ENCODE measurements at places on chromosomes 16 and 17.
A peak's percentile ranks its signal among the peaks of the same experiment; 100 is the strongest.

GRCh38 chr16:47986031-47986430, 169.8 kb downstream of the ABCC12 start:
- no peak for DNase-seq

- DNase-seq: no peak
Measured at GRCh38 chr17:41629826-41630670, 5.7 kb upstream of the KRT17 start.

DNA sequence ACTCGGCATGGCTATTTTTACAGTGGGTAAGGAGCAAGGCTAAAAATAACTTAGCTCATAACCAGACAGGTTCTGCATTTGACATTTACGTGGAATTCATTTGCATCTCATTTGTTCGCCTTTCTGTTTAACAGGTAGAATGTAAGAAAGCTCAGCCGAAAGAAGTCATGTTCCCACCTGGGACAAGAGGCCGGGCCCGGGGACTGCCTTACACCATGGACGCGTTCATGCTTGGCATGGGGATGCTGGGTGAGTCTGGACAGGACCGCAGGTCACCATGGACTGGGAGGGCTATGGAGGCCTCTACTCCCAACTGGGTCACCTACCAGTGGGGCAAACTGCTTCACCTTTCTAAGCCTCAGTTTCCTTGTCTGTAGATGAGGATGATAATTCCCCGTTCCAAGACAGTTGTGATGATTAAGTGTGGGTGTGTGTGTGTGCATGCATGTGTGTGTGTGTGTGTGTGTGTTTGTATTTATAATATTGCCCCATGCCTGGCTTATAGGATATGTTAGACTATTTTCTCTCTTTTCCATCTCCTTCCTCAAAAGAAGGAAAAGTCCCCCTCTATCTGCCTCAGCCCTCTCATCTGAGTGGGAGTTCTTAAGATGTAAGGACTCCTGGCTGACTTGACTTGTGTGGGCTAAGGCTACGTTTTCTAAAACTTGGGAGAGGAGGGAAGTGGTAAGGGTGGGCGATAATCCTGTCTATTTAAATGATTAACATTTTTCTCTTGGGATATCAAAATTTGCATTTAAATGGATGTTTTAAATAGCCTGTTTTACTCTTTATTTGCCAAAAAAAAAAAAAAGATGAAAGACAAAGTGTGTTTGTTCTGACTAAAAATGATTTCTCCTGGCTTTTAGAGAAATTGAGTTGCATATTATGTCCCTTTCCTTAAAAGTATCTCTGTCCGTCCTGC, 129.0 kb downstream of the CCDC182 start:
- no peak for DNase-seq

DNA sequence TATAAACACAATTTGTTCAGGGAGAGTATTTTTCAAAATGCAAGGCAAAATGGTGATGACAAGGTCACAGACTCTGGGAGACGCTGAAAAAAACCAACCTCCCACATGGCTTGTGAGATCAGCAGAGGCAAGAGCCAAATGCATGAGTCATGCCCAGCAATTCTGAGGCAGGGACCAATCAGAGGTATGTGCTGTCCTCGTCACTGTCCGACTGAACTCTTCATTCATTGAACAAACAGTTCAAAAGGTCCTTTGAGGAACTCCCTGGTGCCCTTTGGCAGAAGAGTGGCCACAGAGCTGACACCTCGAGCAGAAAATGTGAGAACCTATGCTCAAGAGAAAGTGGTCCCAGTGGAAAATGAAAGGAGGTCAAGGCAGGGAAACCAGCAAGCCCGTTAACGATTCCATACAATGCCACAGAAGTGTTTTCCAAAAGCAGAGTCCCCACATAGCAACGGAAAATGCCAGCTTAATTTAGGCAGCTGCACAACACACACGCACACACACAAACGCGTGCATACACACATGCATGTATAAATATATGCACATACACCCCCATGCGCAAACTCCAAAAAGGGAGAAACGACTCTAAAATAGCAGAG, 50.9 kb downstream of the CDH11 start:
- DNase-seq: no peak

DNA sequence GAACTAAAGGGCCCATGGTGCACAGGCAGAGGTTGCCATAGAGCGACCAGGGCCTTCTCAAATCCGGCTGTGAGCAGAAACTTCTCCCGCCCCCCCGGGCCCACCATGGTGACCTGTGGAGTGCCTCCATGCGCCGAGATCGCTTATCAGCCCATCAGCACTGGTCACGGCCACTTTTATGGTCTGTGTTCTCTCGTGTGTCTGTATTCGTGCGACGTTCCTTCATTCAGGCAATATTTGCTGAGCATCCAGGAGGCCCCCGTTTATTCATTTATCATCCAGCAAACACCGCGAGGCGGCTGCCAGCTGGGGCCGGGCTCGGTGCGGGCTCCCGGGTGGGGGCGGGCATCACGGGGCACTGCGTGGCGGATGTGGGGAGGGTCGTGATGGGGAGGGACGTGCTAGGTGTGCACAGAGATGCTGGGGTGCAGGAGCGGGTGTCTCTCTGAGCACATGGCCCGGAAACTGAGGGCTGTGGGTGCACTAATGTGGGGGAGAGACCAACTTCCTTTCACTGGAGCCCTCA, 88.0 kb upstream of the CBX4 start:
- DNase-seq: no peak

- no peak for DNase-seq
Measured at GRCh38 chr17:72152387-72152929, 31.6 kb downstream of the SOX9 start.

GRCh38 chr16:63283721-63284120, 1247.5 kb upstream of the CDH8 start:
- no peak for DNase-seq

GRCh38 chr17:28404812-28405570, 1.0 kb downstream of the SLC46A1 start:
- no peak for DNase-seq

DNA sequence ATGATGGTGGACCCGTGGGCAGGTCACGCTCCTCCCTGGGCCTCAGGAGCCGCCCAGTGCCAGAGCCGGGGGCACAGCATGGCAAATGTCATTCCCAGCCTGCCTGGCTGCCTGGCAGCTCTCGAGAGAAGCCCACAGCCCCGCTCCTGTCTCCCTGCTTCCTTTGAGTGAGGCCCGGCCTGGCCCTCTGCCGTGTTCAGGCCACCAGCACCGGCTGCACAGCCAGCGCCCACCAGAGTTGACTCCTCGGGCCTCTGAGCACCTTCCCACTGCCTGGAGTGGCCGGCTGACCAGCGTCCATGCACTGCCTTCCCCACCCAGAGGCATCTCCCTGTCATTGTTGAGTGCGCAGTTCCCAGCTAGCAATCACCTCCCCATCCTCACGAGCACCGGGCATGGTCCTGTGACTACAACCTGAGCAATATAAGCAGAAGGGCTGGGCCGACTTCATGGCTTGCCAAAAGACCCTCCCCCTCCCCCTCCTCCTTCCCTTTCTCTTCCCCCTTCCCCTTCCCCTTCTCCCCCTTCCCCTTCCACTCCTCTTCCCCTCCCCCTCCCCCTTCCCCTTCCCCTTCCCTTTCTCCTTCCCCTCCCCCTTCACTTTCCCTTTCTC, 11.9 kb upstream of the SLC38A10 start:
- no peak for DNase-seq

DNA sequence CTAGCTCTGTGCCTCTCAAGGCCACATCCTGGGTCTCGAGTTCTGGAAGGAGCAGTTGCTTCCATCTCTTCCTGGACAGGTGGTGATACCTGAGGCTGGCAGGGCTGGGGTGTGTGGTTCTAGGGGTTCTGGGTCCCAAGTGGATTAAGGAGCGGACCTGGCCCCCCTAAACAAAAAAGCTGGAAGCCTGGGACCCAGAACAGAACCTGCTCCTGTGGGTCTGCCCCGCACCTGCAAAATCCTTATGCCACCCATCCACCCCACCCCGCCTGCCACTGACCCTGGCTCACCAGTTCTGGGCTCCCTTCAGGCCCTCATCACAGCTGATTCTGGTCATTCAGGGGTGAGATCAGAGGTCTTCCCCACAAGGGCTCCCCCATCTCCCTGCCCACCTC, 44.8 kb downstream of the ADCY7 start:
- DNase-seq: no peak

- DNase-seq: peak; percentile 75
Measured at GRCh38 chr16:4802659-4803287, 340 bp upstream of the ROGDI start.

DNA sequence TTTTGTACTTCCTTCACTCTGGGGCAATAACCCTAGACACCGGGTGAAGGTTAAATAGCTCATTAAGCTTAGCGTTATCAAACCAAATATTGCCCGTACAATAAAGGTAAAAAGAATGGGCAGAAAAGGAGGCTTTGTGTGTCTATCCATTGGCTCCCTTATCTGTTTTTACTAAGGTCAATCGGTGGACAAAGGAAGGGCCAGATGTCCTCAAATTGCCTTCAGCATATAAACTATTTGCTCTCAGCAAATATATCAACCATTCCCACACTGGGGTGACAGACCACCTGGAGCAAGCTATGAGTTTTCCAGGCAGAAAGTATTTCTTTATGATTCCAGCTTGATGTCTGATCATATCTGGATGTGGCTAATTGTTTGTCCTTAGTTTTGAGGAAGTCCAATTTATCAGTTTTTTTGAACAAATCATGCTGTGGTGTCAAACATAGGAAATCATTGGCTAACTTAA, 25.3 kb upstream of the WIPI1 start:
- DNase-seq: no peak

GRCh38 chr16:23337836-23338550, 35.9 kb downstream of the SCNN1B start:
- DNase-seq: no peak

GRCh38 chr17:43660816-43661493, 767 bp downstream of the MEOX1 start:
- no peak for DNase-seq

- no peak for DNase-seq
Measured at GRCh38 chr17:48505788-48506187, 25.0 kb downstream of the HOXB1 start.

DNA sequence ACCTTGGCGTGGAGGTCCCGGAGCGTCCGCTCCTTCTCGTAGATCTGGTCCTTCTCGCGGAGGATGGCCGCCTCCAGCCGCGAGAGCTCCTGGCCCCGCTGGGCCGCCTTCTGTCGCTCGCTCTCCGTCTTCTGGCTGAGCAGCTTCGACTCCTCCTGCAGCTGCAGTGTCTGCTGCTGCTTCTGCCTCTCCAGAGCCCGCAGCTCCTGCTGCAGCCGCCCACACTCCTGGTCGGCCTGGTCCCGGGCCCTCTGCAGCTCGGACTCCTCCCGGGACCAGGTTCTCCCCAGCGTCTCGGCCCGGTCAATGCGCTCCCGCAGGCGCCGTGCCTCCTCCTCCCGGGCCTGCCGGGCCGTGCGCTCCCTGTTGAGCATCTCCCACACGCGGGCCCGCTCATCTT, 7.6 kb downstream of the CDK3 start:
- DNase-seq: no peak

Measured in activated T-helper 1 cell treated with anti-CD3 and anti-CD28 coated beads, Interleukin-2, amount 50 U/mL, for 16 hours (primary cell).